ENCODE measurements at places on chromosomes 16 and 17. TPM values are rescaled to one million over a fixed set of nuclear protein-coding genes. Genes with fewer than 3 reads are reported as not detected.

DNA sequence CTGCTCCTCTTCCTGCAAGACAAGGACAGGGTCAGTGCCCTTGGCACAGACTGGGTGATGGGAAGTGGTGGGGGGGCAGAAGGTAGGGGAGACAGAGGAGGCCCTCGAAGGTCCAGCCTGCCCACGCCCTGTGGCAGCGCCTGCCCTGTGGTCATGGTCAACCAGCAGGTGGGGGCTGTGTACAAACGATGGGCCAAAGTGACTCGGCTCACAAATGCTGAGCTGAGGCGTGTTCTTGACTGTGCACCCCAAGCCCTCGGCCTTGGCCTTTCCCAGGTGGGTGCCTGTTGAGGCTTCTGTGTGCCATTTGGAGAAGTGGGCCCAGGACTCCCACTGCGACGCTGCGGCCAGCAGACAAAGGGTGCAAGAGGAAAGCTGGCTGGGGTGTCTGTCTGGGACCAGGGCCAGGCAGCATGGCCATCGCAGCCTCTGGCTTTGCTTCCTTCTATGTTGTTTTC lies 22.6 kb downstream of the MXRA7 start:
- no peaks in the 10 kb centered on the region for H3K36me3 ChIP-seq
- H3K4me3 ChIP-seq = no peak overlapping the region
- no peaks in the 10 kb centered on the region for H3K27me3 ChIP-seq
- no peak for DNase-seq

- H3K27ac ChIP-seq = no peak overlapping the region
- H3K27me3 ChIP-seq = no peaks in the 10 kb centered on the region
Measured at GRCh38 chr16:86483-86952, 8.5 kb downstream of the MPG start.

GRCh38 chr16:11100239-11100750 lies 155.7 kb downstream of the SOCS1 start:
- H3K27ac ChIP-seq = peak overlapping the region; percentile 49
- no peaks in the 10 kb centered on the region for H3K4me1 ChIP-seq
- H3K27me3 ChIP-seq = no peaks in the 10 kb centered on the region
- H3K36me3 ChIP-seq = no peaks in the 10 kb centered on the region
- H3K4me3 ChIP-seq = no peak overlapping the region

- H3K27me3 ChIP-seq = no peaks in the 10 kb centered on the region
- H3K4me3 ChIP-seq = no peak overlapping the region
- no peaks in the 10 kb centered on the region for H3K4me1 ChIP-seq
- H3K27ac ChIP-seq = no peak overlapping the region
- no peak for DNase-seq
Measured at GRCh38 chr17:7977039-7977438, 25.4 kb upstream of the GUCY2D start.

DNA sequence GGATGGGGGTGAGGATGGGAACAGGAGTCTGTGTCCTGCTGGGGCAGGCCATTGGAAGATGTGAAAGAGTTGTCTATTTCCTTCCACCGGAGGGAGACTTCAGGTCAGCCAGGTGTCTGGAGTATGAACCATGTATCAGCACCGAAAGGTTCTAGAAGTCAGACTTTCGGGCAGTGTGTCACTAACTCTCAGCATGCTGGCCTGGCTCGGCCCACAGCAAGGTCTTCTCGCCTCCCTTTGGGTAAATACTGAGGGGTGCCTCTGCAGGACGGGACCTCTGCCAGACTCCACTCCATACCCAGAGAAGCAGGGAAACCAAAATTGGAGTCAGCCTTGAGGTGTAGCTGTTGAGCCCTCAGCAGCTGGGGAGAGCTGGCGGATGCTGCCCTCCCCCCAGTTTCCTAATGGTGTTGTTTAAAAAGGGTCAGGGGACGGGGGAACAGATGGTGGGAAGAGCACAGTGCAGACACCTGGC lies 507 bp downstream of the CIITA start:
- no peak for DNase-seq
- H3K36me3 ChIP-seq = no peaks in the 10 kb centered on the region
- peak overlapping the region; percentile 50 for H3K4me3 ChIP-seq
- peak overlapping the region; percentile 90 for H3K27ac ChIP-seq
- H3K4me1 ChIP-seq = peaks cover under 1% of the 10 kb centered on the region

DNA sequence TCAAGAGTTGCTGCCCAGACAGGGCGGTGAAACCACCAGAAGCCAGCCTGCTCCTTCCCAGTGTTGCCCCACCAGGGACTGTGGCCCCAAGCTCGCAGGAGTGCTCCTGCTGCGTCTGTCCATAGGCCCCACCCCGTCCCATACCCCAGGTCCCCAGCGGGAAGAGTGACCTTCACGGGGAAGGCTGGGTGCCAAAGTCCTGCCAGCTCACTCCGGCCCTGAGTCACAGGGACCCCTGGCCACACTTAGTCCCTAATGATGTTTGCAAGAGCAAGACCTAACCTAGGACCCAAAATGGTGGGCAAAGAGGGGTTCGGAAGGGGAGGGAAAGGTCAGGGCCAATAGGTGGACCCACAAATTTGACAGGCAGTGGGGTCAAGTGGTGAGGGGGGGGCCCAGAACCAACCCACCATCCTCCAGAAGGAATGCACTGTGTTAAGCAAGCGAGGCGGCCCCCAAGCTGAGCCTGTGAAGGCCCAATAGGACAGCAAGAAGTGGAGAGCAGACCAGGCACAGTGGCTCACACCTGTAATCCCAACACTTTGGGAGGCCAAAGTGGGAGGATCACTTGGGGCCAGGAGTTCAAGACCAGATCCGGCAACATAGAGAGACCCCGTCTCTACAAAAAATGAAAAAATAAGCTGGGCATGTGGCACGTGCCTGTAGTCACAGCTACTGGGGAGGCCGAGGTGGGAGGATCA lies 3.3 kb downstream of the DOK4 start:
- peaks cover 19% of the 10 kb centered on the region for H3K4me1 ChIP-seq
- H3K27me3 ChIP-seq = no peaks in the 10 kb centered on the region
- no peaks in the 10 kb centered on the region for H3K36me3 ChIP-seq
- H3K4me3 ChIP-seq = no peak overlapping the region
- H3K27ac ChIP-seq = no peak overlapping the region

GRCh38 chr16:17364319-17365210 lies 106.2 kb downstream of the XYLT1 start:
- no peaks in the 10 kb centered on the region for H3K27me3 ChIP-seq
- H3K36me3 ChIP-seq = no peaks in the 10 kb centered on the region
- peaks cover 25% of the 10 kb centered on the region for H3K4me1 ChIP-seq
- peak; percentile 63 for DNase-seq

DNA sequence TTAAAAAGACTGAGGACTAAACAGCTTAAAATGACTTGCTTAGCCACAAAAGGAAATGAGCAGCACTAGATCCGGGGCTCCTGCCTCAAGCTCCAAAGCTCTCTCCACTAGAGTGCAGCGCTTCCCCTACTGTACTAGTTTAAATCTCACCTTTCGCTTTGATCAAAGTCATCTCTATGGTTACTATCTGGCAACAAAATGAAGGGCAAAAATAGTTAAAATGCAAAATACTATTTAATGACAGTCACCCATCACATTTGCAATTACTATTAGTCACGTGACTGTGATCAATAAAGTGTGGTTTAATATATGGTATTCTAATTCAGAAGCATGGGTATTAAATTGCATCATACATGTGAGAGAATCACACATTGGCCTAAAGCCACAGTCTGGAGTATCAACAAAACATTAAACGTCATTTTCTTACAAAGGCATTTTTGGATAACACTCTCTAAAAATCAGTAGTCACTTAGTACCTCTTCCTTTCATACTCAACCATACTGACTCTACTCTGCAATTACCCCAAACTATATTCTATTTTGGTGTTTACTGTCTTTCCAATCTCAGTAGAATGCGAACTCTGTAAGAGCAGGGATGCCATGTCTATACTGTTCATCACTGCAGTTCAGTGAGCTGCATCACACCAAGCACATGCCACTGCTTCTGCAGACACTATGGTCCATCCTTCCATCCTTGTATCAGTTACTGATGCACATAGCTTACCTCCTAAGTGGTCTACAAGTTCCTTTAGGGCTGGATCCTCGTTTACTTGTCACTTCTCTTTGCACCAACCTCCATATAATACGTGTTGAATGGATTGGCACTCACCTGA lies 6.2 kb downstream of the PSMD12 start:
- no peak overlapping the region for H3K4me3 ChIP-seq
- H3K27me3 ChIP-seq = no peaks in the 10 kb centered on the region
- no peaks in the 10 kb centered on the region for H3K4me1 ChIP-seq
- no peak overlapping the region for H3K27ac ChIP-seq
- H3K36me3 ChIP-seq = no peaks in the 10 kb centered on the region
- no peak for DNase-seq

DNA sequence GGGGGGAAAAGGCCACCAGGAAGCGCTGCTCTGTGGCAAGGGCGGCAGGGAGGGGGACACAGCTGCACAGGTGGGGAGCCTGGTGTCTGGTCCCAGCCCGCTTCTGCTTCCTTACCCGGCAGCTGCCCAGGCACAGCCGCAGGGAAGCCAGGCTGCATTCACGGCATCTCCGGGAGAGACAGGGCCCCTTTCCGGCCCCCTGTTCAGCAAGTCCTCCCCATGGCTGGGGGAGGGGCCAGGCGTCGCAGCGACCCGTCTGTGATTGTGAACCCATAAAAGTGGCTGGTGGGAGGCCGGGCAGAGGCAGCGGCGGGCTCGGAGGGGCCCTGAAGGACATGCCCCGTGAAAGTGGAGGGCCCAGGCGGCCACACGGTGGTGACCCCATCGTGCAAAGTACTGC lies 28.7 kb downstream of the SOX8 start:
- no peak overlapping the region for H3K27ac ChIP-seq
- H3K27me3 ChIP-seq = no peaks in the 10 kb centered on the region
- H3K4me1 ChIP-seq = no peaks in the 10 kb centered on the region
- DNase-seq = no peak

GRCh38 chr17:55577687-55578086 lies 66.4 kb upstream of the SMIM36 start:
- no peaks in the 10 kb centered on the region for H3K36me3 ChIP-seq
- peaks cover 7% of the 10 kb centered on the region for H3K4me1 ChIP-seq
- no peaks in the 10 kb centered on the region for H3K27me3 ChIP-seq
- peak; percentile 66 for DNase-seq
- H3K27ac ChIP-seq = peak overlapping the region; percentile 40
- peak overlapping the region; percentile 38 for H3K4me3 ChIP-seq

- H3K27ac ChIP-seq = no peak overlapping the region
- H3K27me3 ChIP-seq = no peaks in the 10 kb centered on the region
- peaks cover 3% of the 10 kb centered on the region for H3K4me1 ChIP-seq
- no peaks in the 10 kb centered on the region for H3K36me3 ChIP-seq
- DNase-seq = no peak
Measured at GRCh38 chr17:65023791-65024190, 32.7 kb downstream of the GNA13 start.

Gene MYH8
- total RNA-seq = not detected

Gene ASGR1
- total RNA-seq = 0.88 TPM

All from Peyer's patch (tissue), 4 donors.